NCI-H2081 treated with DMSO at 0.1 percent for 48 hours (cell line): ENCODE measurements at places on chromosomes 16 and 17.

DNA sequence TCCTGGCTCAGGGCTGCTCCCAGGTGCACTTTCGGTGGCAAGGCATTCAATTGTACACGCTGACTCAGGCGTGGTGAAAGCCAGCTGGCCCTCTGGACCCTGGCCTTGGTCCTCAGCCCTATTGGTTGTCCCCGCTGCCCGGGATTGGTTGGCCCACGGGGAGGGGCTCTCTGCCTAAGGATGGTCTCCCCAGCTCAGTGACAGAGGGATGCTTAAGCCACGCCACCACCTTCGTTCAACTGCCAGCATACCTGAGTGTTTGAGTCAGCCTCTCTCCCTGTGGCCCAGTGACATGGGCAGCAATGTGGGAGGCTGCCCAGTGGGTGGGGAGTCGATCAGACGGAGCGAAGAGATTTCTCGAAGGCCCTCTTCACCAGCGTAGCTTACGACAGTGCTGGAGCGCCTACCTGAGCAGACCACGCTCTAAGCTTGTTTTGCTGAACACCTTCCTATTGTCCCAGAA, 30.3 kb downstream of the IRF8 start:
- no peak for DNase-seq

DNA sequence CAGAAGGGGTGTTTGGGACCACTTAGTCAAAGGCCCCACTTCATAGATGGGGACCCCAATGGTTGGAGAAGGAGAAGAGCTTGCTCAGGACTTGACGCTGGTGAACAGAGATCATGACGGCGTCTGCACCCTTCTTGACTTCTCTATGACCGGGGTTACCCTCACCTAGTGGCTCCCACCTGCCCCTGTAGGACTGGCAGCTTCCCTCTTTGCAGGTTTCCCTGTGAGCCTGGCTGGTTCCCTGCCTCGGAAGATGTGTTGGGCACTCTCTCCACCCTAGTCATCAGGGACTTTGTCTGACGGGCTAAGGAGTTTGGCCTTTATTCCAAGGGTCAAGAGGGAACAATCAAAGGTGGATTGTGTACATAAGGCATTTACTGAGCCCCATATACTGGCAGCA, 22.7 kb downstream of the TBX4 start:
- DNase-seq: no peak

DNA sequence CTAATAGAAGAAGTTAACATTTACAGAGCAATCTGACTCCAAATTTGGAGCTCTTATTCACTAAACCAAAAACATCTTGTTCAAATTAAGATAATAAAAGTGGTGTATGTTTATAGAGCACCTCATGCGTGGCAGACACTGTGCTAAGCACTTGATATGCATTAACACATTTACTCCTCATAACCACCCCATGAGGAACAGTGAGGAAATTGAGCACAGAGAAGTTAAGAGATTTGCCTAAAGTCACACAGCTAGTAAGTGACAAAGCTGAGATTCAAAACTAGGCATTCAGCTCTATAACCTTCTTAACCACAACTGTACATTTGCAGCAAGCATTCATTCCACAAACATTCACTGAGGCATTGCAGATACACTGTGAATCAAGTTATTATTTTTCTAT, 94.0 kb downstream of the VAT1L start:
- no peak for DNase-seq

GRCh38 chr16:85033171-85033570, 5.6 kb downstream of the KIAA0513 start:
- DNase-seq: no peak

DNA sequence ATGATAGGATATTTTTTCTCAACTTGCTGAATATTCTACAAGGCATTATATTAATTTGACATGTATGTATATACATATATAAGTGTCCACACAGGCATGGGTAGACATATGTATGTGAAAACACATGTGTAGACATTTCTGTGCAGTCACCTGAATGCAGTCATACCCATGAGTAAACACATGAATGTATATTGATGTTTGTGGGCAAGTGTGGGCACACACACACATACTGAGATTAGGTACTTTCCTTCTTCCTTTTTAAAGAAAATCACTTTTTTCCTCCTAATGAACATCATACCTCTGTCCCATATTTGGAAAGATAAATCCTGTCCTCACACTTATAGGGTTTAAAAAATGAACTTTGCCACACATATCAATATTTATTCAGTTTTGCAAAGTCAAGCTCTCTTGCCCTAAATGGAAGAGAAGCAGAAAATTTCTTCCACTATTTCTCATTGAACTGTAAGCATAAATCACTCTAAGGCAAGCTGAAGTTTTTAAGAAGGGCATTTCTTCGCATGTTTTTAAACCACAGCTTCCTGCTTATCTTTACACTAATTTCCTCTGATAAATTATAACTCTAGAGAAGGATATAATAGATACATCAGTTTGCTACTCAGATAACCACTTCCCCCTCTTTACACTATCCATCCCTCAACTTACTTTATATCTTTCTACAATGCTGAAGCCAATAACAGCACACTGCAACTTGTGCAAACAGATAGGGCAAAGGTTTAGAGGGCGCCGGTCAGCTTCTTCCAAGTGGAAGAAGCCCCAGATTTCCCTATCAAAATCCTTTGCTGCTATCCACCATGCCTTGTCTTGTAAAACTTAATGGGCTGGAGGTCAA, 49.6 kb upstream of the LRRC37A3 start:
- no peak for DNase-seq

DNA sequence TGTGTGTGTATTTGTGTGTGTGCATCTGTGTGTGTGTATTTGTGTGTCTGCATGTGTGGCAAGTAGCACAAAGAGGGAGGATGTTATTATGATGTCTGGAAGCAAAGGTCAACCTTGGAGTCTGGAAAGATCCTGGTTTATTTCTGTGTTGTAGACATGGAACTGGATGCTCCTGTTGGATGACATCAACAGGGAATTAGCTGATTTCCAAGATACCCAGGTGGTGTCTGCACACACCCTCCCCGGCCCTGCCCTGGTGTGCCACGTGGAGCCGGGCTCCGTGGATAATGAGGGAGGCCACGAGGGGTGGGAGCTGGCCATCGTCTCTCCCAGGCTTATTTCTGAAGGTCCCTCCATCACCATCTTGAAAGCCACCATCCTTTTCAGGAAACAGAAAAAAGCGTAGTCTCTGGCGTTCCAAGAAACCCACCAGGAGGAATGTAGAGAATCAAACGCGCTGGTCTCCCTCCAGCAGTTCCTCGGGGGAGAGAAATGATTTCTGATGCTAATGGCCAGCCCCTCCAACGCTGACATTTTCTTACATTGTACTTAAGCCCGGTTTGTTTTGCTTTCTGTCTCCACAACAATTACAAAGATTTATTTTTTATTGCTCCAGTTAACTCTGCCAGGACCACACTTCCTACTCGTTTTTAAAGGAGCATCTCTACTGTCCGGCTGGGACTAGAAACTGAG, 93.3 kb downstream of the FOXL1 start:
- DNase-seq: no peak

DNA sequence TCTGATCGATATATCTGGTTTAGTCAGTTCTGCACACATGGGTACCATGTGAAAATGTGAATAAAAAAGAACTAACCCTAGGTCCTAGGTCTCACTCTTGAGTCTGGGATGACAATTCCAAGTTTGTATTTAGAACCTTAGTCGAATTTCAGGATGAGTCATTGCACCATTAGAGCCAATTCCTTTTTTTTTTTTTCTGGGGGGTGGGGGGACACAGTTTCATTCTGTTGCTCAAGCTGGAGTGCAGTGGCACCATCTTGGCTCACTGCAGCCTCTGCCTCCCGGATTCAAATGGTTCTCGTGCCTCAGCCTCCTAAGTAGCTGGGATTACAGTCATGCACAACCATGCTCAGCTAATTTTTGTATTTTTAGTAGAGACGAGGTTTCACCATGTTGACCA, 41.6 kb downstream of the SPAG9 start:
- no peak for DNase-seq

- no peak for DNase-seq
Measured at GRCh38 chr17:74862919-74863318, 3.2 kb upstream of the GRIN2C start.

DNA sequence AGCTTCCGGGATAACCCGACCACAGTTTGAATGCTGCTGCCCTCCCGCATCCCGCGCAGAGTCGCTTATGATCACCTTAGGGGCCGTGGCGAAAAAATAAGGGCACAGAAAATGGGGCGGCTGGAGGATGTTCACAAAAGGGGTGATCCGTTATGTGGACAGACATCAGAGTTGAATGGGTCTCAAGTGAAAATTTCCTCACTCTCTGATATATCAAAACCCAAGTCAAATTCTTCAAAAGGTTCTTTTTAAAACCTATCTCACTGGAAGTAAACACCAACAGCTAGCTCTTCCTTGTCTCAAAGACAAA, 400 bp upstream of the CEP112 start:
- no peak for DNase-seq

- no peak for DNase-seq
Measured at GRCh38 chr16:55487048-55487803, 8.2 kb downstream of the MMP2 start.

GRCh38 chr17:5899496-5900195, 170.5 kb upstream of the WSCD1 start:
- DNase-seq: no peak

DNA sequence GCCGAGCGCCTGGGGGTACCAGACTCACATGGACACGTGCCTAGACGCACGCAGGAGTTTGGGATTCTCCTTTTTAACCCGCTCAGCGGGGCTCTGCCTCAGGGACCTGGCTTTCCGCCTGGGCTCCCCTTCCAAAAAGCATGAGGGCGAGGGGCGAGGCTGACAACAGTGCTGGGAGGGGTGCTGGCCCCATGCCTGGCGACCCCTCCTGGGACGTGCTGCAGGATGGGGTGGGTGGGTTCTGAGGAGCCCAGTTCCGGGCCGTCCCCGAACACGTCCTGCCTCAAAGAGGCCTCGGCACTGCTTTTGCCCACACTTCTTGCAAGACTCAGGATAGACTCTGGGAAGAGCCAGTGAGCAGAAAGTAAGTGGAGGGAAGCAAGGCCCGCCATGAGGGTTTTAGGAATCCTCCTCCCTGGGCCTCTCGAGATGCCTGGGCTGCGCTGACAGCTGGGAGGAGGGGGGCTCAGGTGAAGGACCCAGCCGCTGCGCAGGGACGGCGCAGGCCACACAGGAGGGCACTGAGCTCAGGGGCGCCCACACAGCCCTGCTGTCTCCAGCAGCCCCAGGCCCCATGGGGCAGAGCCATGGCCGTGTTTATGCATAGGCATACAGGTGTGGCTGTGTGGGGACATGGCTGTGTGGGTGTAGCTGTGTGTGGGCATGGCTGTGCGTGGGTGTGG, 15.4 kb upstream of the PABPN1L start:
- DNase-seq: no peak

- no peak for DNase-seq
Measured at GRCh38 chr17:44079877-44080821, 9.6 kb downstream of the G6PC3 start.

- no peak for DNase-seq
Measured at GRCh38 chr16:75238132-75238852, 13.1 kb downstream of the BCAR1 start.

- DNase-seq: no peak
Measured at GRCh38 chr16:81565321-81566028, 120.9 kb downstream of the CMIP start.

- no peak for DNase-seq
Measured at GRCh38 chr17:43719578-43719977, 39.0 kb downstream of the SOST start.

GRCh38 chr16:86647561-86647960, 69.2 kb downstream of the FOXL1 start:
- DNase-seq: no peak

DNA sequence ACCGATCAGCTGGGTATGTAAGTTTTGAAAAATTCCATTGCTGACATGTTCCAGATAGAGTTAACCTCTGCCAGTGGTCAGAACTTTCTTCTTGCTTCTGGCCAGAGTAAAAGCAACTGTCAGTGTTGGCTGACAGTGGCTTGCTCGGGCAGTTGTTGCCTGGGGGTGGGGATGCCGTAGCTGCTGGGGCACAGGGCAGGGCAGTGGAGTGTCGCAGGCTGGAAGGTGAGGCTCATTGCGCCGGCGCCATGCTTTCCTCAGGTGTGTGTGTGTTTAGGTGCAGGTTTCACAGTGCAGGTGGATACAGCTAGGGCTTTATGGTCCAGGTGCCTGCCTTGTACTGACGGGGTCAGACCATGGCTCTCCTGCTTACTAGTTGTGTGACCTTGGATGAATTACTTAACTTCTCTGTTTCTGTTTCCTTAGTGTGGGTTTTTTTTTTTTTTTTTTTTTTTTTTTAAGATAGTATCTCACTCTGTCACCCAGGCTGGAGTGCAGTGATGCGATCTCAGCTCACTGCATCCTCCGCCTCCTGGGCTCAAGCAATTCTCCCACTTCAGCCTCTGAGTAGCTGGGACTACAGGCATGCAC, 156.4 kb downstream of the SNX29 start:
- DNase-seq: no peak

DNA sequence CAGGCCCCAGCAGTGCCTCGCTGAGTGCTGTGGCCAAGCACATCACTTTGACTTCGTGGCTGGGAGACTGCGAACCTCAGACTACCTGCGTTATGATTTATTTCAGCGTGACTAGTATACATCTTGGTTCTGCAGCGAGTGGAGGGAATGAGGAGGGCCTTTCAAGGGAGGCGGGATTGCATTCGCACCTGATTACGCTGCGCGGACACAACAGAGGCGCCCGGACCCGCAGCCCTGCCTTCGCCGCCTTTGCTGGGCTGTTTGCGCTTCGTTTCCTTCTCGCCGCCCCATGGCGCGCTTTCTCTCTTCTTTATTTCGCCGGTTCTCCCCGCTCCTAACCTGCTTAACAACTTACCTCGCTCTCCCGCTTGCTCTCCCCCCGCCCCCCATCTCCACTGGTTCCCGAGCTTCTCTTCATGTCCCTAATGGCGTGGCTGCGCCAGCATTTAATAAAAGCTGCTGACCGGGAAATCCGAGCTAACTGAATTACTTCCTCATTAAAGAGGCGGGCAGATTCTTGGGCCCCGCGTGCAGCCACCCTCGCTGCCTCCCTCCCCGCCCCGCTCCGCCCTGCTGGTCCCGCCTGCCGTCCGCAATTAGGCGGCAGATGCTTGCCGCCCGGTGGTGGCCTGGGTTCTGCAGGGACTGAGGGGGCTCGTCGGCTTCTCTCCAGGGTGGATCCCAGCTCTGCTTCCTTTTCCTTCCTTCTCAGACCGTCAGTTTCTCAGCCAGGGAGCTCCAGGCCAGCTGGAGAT, 257.6 kb upstream of the SDK2 start:
- no peak for DNase-seq

DNA sequence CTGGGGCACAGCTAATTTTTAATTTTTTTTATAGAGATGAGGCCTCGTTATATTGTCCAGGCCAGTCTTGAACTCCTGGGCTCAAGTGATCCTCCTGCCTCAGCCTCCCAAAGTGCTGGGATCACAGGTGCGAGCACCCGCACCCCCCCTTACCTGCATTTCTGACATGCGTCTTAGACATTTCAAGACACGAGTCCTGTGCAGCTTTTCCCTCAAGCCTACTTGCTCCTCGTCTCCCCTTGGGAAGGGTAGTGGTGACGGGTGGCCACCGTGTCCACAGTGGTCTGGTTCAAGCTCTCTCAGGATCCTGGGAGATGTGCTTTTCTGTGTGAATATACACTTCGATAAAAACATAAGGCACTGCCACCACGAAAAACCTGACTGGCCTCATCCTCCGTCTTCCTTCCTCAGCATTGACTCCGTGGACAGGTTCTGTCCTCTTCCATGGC, 9.6 kb downstream of the CANT1 start:
- no peak for DNase-seq
